ENCODE measurements at places on chromosomes 13 and 19.

DNA sequence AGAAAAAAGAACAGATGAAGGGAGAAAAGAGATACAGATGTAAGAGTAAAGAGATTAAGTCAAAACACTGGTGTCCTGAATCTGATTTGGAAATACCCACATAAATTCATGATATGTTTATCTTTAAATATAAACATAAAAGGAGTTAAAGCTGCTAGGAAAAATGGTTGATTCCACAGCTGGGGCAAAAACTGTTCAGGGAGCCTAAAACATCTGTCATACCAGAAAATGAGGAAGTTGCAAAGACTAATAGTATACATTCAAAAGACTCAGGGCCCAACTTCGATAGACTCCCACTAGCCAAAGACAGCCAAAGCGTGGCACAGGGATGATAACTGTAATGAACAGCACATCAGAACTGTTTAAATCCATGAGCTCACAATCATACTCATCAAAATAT lies 62.0 kb downstream of the ABCC4 start:
- no peak for DNase-seq

DNA sequence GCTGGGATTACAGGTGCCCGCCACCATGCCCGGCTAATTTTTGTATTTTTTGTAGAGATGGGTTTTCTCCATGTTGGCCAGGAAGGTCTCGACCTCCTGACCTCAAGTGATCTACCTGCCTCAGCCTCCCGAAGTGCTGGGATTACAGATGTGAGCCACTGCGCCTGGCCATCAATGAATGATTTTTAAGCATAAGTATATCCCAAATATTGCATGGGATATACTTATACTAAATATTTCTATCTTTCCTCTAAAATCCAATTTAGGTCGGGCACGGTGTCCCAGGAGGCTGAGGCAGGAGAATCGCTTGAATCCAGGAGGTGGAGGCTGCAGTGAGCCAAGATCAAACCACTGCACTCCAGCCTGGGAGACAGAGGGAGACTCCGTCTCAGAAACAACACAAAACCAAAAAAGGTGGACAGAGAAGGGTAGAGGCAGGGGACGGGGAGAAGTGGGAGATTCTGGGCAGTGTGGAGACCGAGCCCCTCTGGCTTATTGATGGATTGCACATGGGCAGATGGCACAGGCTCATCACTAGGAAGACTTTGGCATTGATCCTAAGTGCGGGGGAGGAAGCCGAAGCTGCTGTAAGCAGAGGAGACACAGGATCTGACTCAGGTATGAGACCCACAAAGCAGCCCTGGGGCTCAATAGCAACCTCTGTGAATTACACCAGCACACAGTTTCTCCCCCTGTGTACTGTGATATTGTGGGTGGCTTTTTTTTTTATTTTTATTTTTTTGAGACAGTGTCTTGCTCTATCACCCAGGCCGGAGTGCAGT lies 13.5 kb downstream of the ARRDC5 start:
- DNase-seq: no peak

DNA sequence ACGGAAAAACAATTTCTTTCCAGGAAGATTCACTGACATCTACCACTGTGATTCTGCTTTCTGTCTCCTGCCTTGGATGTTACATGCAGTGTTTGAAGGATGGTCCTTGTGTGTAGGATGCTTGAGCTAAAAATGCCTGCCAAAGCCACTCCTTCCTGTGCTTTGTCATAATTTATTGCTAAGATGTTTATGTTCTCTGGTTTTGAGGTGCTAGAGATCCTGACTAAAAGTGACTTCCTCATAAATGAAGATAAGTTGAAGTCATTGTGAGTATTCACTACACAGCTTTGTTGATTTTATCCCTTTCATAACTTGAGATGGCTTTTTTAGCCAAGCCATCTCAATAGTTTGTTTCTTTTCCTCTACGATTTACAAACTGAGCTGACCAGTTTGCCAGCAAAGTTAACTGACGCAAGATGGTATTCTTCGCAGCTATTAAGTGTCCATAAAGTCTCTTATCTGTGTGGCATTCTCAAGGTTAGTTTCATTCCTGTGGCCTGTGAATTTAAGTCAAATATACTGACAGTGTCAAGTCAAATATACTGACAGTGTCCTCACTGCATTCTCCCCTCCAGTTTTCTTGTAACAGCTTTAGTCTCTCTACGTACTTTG lies 15.7 kb upstream of the FBXL3 start:
- no peak for DNase-seq

GRCh38 chr19:1169411-1169791 lies 4.7 kb downstream of the SBNO2 start:
- DNase-seq: no peak

DNA sequence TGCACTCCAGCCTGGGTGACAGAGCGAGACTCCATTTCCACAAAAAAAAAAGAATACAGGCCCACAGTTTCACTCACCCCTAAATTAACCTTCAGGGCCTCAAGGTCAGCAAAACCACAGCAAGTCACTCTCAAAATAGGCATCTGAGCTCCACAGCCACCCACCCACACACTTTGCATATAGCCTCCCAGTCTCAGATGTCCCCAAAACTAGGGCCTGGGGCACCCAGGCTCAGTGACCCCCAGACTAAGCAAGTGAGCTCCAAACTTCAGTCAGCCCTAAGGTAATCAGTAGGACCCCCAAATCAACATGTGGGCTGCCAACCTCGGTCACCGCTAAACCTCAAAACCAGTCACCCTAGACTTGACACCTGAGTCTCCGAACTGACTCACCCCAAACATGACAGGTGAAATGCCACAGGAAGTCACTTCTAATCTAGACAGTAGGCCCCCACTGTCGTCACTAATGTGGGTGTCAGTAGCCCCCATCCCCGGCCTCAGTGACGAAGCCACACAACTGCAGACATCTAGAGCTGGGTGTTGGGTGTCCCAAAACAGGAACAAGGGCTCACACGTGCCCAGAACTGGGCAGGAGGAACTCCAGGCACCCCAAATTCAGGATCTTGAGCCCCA lies 13.9 kb downstream of the RABAC1 start:
- DNase-seq: no peak

GRCh38 chr13:113075711-113076110 lies 29.9 kb upstream of the F7 start:
- DNase-seq: no peak

DNA sequence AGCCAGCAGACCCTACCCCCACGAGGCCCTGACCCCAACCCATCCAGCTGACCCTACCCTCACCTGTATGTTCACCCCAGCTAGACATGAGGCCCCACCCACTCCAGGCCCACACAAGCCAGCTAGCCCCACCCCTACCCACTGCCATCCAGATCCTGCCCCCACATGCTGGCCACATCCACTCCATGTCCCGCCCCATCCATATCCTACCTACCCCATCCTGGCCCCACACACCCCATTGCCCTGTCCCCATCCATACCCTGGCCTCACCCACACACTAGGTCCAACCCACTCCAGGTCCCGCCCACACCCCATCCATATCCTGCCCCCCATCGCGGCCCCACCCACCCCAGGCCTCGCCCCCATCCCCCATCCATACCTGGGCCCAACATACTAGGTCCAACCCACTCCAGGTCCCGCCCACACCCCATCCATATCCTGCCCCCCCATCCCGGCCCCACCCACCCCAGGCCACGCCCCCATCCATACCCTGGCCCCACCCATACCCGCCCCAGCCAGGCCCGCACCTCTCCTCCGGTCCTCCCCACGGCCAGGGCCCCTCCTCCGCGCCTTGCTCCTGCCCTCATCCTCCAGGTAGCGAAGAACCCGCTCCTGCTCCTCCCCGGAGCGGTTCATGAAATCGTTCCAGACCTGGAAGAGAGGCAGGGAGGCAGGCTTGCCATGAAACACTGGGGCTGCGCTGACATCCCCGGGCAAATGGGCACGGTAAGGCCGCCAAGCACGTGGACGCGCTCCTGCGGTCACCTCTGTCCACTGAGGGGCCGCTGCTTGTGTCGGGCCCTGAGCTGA lies 7.2 kb downstream of the RNU6-9 start:
- DNase-seq: no peak

DNA sequence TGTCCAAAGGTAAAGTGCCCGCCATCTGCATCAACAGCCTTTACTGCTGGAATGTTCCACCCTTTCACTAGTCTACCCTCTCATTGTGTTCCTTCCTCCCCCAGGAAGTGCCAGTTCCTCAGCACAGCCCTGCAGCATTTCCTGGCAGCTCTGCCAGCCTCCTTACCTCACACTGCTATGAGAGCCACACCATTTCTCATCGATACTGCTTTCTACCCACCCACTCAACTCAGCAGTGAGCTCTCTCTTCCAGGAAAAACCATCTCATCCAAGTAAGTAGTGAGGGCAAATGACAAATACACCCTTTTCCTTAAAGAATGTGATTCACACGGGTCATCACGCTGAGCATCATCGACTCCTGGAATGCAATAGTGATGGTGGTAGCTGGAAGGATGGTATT lies 19.8 kb downstream of the UQCRFS1 start:
- DNase-seq: no peak

DNA sequence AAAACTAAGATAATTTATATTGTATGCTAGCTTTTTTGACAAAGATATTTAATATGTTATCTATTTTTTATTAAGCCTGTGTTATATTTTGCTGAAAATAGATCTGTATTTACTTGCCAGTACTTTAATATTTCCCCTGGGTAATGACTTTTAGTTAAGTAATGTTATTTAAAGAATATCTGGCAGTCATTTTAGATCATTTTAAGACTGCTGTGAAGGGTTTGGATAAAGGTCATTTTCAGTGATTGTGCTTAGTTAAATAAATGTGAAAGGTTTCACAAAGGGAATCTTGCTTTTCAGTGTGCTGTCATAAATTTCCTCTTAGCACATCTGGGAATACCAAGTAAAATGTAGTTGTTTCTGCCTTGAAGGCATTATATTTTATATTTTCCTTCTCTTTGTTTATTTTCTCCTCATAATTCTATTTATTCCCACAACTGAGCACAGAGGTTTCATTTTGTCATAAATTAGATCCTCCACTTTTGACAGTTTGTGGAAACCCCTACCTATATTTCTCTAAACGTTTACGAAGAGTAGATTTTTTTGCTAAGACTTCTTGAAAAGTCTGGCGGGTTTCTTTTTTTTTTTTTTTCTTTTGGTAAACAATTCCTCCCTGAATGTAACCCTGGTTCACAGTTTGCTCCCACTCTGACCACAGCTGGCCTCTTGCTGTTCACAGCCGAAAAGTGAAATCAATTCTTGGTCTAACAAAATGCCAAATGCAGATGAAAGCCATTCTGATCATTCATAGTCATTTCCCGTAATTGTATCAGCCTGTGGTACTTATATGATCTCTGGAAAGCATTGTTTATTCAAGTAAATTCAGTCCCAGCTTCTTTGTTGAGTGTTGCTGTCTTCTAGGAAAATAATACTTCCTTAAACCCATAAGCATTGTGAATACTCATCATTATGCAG lies 87.8 kb downstream of the MAB21L1 start:
- no peak for DNase-seq

- DNase-seq: peak; percentile 23
These were observed 31.4 kb upstream of the MTIF3 start for GRCh38 chr13:27481766-27482165.

DNA sequence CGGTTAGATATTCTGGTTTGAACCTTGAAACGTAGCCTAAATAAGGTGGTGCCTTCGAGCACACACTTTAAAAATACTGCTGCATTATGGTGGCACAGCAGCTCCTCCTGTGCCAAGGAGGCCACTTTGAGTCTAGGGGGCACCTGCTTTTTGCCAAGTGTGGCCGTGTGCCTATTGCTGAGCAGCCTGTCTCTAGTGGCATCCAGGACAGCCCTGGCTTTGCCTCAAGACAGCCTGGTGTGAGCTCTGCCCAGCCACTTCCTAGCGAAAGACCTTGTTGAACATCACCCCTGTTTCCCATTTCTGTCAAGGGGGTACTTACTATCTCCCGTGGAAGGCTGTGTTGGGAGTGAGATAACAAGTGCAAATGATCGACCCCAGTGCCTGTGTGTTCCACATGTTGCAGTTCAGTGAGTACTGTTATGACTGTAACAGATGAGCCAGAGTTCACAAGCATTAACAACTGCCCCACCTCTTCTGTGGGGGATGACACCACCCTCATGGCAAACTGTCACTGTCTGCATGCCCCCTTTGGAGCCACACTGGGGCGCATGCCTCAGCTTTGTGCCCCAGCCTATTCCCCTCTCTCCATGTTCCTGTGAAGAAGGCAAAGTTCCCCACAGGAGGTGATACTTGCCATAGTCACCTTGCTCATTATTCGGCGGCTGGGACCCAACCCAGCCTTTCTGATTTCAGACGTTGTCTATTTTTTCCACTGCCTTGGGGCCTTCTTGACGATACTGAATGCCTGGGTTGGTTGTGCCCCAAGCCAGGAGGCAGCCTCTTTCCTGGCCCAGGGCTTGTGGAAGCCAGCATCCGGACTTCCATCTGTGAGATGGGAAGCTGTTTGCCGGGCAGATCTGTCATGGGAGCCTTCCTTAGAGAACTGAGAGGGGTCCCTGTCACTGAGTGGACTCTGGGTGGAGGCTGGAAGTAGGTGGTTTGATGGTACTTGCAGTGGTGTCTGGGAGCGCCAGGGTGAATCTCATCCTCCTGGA lies 5.4 kb downstream of the GATAD2A start:
- no peak for DNase-seq

- no peak for DNase-seq
These were observed 633.1 kb downstream of the EFNB2 start for GRCh38 chr13:105902396-105902795.

DNA sequence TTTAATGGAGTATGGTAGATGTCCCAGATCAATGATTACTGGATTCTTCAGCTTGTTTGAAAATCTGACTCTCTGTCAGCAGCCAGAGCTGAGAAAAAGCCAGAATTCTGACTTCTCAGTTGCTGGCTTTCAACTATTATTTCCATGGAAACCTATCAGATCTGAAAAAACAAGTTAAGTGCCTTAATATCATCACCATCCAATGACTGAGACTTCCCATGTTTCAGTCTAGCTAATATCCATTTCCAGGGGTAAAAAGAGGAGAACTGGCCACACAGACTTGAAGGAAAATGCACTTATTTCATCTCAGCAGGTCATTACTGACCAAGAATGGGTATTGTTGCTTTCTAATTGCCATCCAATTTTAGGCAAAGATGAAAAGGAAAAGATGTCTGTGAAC lies 75.2 kb downstream of the TNFSF11 start:
- DNase-seq: no peak

DNA sequence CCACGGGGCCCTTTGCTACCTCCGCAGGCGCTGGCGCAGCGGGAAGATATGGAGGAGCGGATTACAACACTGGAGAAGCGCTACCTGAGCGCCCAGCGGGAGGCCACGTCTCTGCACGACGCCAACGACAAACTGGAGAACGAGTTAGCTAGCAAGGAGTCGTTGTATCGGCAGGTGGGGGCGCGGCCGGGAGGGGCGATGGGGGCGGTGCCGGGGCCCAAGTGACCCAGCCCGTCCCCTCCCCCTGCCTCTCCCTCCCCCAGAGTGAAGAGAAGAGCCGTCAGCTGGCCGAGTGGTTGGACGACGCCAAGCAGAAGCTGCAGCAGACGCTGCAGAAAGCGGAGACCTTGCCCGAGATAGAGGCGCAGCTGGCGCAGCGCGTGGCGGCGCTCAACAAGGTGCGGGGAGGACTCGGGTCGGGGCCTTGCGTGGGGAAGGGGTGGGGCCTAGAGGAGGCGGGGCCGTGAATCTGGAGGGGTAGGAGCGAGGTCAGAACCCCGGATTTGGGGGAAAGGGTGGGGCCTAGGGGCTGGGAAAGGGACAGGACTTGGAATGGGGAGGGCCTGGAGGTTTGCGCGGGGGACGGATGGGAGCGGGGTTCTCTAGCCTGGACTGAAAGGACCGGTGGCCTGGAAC lies 13.7 kb downstream of the PPFIA3 start:
- no peak for DNase-seq

Measured in foreskin melanocyte (primary cell).